ENCODE measurements at places on chromosomes 4 and X. TPM values are rescaled to one million over a fixed set of nuclear protein-coding genes. Genes with fewer than 3 reads are reported as not detected.

ALAS2 gene
- total RNA-seq: not detected

DNA sequence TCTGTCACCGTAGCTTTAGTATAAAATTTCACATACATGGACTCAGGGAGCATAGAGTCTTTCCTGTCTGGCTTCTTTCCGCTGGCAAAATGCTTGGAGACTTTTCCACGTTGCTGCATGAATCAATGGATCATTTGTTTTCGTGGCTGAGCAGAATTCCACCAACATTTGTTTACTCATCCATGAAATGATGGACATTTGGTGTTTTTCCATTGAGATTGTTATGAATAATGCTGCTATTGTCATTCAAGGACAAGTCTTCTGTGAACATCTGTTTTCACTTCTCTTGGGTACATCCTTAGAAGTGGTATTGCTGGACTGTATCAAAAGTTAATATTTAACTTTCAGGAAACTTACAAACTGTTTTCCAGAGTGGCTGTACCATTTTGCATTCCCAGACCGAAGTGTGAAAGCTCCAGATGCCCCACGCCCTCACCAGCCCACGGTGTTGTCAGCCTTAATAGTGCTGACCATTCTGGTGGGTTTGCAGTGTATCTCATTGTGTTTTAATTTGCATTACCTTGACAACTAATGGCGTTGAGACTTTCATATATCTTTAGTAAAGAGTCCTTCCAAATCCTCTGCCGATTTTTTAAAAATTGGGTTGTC, 5.8 kb upstream of the TMEM271 start:
- H3K4me3 ChIP-seq: no peak overlapping the region
- no peak for DNase-seq
- peaks cover 30% of the 10 kb centered on the region for H3K27me3 ChIP-seq
- peaks cover 2% of the 10 kb centered on the region for H3K4me1 ChIP-seq

DNA sequence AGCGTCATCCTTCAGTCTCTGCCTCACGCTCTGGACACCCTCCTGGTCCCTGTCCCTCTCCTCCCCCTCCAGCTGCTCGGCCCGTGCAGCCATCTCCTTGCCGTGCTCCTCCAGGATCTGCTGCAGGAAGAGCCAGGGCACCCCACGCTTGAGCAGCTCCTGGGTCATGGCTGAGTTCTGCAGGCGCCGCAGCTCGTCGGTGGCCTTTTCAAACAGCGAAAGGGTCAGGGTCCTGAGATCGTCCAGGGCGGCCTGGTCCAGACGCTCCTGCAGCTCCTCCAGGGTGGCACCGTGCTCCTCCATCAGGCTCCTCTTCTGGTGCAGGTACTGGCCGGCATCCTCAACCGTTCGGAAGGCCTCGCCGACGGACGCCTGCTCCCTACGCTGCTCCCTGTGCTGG, 85.8 kb downstream of the EVC2 start:
- H3K4me3 ChIP-seq: no peak overlapping the region
- no peak overlapping the region for H3K27ac ChIP-seq
- H3K4me1 ChIP-seq: no peaks in the 10 kb centered on the region
- H3K36me3 ChIP-seq: peaks cover 21% of the 10 kb centered on the region
- no peak for DNase-seq
- H3K27me3 ChIP-seq: no peaks in the 10 kb centered on the region

DNA sequence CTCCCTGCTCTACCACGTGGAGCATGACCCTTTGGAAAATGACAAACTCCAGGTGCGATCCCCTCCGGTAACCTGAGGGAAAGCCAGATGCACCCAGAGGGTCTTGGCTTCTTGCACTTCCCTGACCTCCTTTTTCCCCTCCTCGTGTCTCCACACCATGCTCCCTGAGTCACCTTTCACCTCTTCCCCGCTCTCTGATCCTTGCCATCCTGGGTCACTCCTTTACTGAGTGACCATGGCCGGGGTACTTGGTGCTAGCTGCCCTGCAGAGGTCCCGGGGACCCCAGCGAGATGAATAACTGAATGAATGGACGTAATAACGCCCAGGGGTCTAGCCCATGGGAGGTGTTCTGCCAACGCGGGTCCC, 401 bp upstream of the ZFP92 start:
- H3K4me3 ChIP-seq: peak overlapping the region; percentile 28
- no peaks in the 10 kb centered on the region for H3K4me1 ChIP-seq
- no peak for DNase-seq
- H3K36me3 ChIP-seq: no peaks in the 10 kb centered on the region

- no peak overlapping the region for H3K4me3 ChIP-seq
- DNase-seq: peak; percentile 12
- no peaks in the 10 kb centered on the region for H3K4me1 ChIP-seq
- H3K36me3 ChIP-seq: no peaks in the 10 kb centered on the region
Observed at GRCh38 chr4:185987961-185988627, 80.9 kb upstream of the TLR3 start.

DNA sequence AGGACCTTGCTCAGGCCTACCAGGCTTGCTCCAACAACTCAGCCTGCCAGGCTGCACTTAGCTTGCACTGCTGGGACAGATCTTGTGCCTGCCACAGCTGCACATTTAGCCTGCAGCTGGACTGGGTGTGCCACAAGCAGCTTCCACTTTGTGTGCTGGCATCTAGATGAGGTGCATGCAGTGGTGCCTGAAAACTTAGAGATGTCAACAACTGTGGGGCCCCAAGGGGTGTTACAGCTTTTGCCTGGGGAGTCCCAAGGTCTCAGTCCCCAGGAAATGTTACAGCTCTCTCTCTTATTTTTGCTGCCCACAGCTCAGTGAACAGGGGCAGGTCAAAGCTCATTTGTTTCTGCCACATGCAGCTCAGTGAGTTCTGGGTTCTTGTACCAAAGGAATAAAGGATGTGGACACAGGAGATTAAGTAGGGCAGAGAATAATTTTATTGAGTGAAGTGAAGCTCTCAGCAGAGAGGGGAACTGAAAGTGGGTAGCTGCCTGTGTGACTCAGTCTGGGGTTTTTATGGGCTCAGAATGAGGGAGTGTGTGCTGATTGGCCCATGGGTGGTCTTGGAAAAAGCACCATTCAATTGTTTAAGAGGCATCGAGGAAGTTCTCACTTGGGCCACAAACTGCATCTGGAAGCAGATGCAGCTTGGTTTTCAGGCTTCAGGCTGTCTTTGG, 828.3 kb downstream of the TECRL start:
- H3K36me3 ChIP-seq: no peaks in the 10 kb centered on the region
- no peak overlapping the region for H3K4me3 ChIP-seq
- no peak overlapping the region for H3K27ac ChIP-seq

GRCh38 chr4:146040623-146041022, 102.0 kb upstream of the ZNF827 start:
- H3K4me3 ChIP-seq: no peak overlapping the region
- DNase-seq: no peak
- H3K27ac ChIP-seq: no peak overlapping the region
- no peaks in the 10 kb centered on the region for H3K4me1 ChIP-seq

GRCh38 chr4:86910369-86910768, 18.1 kb upstream of the C4orf36 start:
- no peaks in the 10 kb centered on the region for H3K36me3 ChIP-seq
- no peaks in the 10 kb centered on the region for H3K27me3 ChIP-seq
- H3K4me3 ChIP-seq: no peak overlapping the region
- H3K4me1 ChIP-seq: no peaks in the 10 kb centered on the region
- DNase-seq: no peak

- no peak for DNase-seq
- no peak overlapping the region for H3K27ac ChIP-seq
- peaks cover 3% of the 10 kb centered on the region for H3K4me1 ChIP-seq
- H3K27me3 ChIP-seq: no peaks in the 10 kb centered on the region
- no peak overlapping the region for H3K4me3 ChIP-seq
Observed at GRCh38 chrX:10233173-10233572, 76.4 kb downstream of the CLCN4 start.

GRCh38 chr4:3802571-3803474, 36.6 kb downstream of the ADRA2C start:
- no peaks in the 10 kb centered on the region for H3K4me1 ChIP-seq
- H3K36me3 ChIP-seq: no peaks in the 10 kb centered on the region
- H3K4me3 ChIP-seq: no peak overlapping the region
- no peak for DNase-seq

- peak; percentile 13 for DNase-seq
- H3K36me3 ChIP-seq: no peaks in the 10 kb centered on the region
- no peak overlapping the region for H3K4me3 ChIP-seq
- H3K27me3 ChIP-seq: no peaks in the 10 kb centered on the region
- no peaks in the 10 kb centered on the region for H3K4me1 ChIP-seq
Observed at GRCh38 chr4:22356987-22357596, 158.8 kb downstream of the ADGRA3 start.

- no peaks in the 10 kb centered on the region for H3K4me1 ChIP-seq
- no peak overlapping the region for H3K27ac ChIP-seq
- H3K27me3 ChIP-seq: no peaks in the 10 kb centered on the region
- no peak for DNase-seq
Observed at GRCh38 chr4:61950625-61951024, 750.5 kb downstream of the ADGRL3 start.
